ENCODE measurements at places on chromosomes 7 and 10.

DNA sequence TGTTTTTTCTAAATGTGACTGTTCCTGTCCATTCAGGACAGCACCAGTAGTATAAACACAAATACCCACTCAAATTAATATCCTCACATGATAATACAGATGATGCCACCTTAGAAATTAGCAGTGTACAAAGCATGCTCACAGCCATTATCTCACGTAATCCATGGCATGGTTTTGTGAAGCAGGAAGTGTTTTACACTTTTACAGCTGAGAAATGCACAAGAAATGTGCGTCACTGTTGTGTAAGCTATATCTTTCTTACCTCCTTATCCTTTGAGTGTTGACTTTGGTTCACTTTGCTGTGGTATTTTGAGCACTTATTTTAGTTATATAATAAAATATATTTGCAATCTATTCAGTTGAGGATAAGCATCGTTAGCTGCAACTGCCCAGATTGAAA is 31.6 kb downstream of the NKX2-3 start:
- DNase-seq = no peak

- DNase-seq = no peak
Measured at GRCh38 chr10:37975401-37975991, 951 bp downstream of the ZNF25 start.

- no peak for DNase-seq
Measured at GRCh38 chr10:99374526-99374925, 45.4 kb downstream of the CNNM1 start.

DNA sequence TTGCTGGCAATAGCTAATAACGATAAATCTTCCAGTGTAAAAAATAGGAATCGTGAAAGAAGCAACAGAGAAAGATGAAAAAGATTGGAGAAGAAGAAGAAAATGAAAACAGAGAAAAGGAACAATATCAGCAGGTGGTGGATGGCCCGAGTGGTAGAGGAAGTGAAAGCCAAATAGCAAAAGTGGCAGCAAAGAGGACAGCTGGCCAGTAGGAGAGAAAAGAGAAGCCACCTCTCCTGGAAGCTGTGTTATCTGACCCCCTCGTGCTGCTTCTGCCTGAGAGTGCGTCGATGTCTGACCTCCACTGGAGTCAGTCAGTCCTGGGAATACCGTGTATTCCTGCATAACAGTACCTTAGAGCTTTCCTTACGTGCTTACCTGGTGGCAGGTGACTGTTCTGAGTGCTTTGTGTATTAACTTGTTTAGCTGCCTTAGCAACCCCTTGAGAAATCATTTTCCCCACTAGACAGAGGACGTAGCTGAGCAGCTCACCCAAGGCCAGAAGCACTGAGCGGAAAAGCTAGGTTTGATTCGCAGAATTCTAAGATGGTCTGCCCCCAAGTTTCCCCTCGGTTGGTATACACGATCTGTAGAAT is 88.3 kb downstream of the CHN2 start:
- DNase-seq = no peak

GRCh38 chr7:40658729-40659128 is 523.9 kb downstream of the SUGCT start:
- no peak for DNase-seq

DNA sequence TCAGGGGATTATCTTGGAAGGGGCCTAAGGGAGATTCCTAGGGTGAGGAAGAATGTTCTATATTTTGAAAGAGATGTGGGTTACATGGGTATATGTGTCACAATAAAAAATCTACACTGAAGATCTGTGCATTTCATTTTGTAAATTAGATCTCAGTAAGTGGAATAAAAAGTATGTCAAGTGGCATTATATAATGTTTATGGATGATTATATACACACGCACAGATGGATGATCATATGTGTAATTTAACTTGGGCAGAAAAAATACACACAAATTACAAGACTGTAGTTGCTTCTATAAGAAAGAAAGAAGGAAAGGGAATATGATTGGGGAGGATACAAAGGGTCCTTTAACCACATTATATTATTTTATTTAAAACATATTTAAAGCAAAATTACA is 18.5 kb downstream of the ASZ1 start:
- no peak for DNase-seq

- DNase-seq = no peak
Measured at GRCh38 chr7:155588468-155588998, 42.2 kb upstream of the CNPY1 start.

DNA sequence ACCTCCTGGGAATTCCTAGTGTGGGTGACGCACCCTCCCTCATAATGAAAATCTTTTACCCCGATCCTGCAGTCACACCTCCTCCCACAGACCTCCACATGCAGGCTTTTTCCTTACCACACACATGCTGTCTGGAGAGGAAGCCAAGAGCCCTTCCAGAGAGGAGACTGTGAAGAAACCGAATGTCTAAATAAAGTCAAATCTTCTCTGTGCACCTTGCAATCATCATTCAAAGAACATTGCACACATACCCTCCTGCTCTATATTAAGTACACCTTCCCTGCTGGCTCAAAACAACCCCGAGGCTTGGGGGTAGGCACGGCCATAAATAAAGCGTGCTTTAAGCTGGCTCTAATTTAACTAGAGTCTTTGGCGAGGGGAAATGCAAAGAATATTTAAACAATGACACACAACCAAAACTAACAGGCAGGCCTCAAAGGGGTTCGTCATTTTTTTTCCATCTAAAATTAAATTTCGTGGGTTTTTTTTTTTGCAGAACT is 34.9 kb downstream of the CALML3 start:
- DNase-seq = no peak

- DNase-seq = no peak
Measured at GRCh38 chr7:151366166-151366879, 24.7 kb downstream of the NUB1 start.

GRCh38 chr10:79142064-79142491 is 73.3 kb downstream of the ZMIZ1 start:
- DNase-seq = no peak

DNA sequence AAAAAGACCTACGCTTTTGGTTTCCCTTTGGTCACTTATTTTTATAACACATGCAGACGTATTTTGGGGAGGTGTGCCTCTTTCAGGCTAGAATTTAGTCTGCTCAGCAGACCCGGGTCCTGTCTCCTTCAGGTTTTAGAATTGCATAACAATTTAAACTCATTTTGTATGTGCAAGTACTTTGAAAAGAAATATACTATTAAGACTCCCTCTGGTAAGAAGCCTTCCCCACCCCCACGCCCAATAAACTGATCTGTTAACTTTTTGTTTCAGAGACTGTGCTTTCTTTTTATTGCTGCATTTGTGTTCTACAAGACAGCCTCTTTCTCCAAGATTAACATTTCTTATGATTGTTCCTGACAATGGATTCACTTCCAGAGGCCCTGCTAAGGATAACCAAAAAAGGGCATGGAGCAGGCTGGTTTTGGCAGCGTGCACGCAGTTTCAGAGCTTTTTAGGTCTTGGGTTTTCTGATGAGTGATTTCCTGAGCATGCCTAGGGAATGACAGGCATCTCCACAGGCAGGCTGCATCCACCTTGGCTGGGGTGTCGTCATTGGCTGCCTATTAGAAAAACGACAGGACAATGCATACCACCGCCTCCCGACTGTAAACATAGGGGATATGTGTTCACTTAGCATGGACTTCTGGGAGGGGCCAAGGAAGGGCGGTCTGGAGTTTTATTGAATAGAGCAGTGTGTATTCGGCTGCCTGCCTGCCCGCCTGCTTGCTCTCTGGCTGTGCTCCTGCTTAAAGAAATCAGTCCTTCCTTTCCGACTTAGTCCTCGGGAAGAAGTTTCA is at the start of gene CALD1:
CALD1 (plus strand) TSS at position 694 of the 800 bp plus-strand sequence. CDS start 88,100 bp downstream, outside the sequence.
- no peak for DNase-seq

GRCh38 chr7:148962440-148962822 is 65.9 kb downstream of the PDIA4 start:
- DNase-seq = no peak

DNA sequence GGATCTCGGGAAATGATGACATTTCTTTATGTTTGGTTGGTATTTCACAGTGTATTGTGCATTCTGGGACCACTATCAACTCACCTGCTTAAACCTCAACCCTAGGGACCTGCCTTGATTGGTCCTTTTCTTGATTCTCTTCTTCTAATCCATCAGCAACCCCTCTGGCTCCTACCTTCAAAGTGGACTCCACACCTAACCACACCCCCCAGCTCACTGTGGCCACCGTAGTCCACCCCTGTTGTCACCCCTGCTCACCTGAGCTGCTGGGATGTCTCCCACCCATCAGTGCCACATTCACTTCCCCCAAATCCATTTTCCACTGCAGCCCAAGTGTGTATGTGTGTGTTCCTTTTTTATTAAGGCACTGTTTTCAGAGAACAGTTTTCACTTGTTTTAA is 145.0 kb downstream of the PLPP4 start:
- DNase-seq = no peak

- no peak for DNase-seq
Measured at GRCh38 chr7:42924223-42924838, 7.6 kb downstream of the PSMA2 start.

- DNase-seq = no peak
Measured at GRCh38 chr7:845091-845490, 12.8 kb downstream of the SUN1 start.

DNA sequence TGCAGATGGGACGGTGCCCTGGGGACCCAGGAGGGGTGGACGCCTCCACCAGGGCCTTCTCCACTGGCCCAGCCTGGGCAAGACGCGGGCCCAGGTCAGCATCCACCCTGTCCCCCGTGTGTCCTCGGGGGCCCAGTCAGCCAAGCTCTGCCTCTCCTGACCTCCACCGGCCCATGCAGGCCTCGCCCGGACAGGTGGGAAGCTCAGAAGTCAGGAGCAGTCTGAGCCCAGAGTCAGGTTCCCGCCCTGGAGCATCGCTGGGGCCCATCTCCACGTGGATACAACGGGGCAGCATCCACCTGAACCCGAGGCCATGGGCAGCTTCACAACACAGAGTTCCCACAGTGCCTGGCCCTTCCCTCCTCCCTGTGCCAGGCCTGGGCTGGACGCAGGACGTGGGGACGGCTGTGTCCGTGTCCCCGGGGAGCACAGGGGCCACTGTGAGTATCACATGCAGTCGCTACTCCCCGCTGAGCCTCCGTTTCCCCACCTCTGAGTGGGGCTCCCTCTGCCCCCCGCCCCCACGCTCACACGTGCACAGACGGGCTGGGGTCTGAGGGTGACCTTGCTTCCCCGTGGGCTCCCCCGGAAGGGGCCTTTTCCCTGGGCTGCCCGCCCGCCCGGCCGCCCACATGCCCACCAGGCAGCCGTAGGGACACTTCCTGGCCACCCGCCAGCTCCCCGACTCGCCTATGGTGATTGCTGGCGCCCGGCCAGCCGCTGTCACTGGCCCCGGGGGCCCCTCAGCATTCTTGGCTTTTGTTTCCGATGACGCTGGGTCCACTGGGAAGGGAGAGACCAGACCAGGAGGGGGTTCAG is 64.3 kb downstream of the PDGFA start:
- no peak for DNase-seq

- DNase-seq = no peak
Measured at GRCh38 chr7:49855281-49855980, 82.0 kb downstream of the VWC2 start.

DNA sequence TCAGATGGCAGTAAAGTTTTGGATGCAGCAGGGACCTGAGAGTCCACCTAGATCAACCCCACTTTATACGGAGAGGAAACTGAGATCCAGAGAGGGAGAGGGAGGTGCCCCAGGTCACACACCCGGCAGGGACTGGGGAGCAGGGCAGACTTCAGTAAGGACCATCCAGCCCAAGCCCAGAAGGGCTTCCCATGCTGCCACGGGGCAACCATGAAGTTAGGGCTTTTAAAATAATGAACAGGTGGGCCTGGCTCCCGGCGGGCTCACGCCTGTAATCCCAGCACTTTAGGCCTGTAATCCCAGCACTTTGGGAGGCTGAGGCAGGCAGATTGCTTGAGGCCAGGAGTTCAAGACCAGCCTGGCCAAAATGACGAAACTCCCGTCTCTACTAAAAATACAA is 98.5 kb downstream of the HIP1 start:
- DNase-seq = no peak

GRCh38 chr10:30671026-30671616 is 41.6 kb upstream of the LYZL2 start:
- DNase-seq = peak; percentile 18
